ENCODE measurements at places on chromosomes 2 and 18.

DNA sequence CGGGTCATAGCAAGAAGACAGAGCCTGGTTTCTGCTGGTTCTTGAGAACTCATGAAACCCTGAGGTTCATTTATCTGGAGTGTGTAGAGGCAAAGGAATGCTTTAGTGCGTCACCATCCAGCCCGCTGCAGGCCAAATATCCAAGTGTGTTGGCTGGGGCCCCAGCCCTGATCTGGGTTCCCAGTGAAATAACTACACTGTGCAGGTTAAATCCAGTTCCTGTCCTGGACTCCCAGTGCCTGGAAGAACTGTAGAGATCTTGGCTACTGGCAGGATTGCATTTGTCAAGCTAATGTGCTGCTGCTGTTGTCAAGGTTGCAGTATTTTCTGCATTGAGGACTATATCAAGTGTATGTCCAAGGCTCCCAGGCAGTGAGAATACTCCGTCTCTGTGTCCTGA lies 89.9 kb downstream of the MAPK4 start:
- no peak for DNase-seq

DNA sequence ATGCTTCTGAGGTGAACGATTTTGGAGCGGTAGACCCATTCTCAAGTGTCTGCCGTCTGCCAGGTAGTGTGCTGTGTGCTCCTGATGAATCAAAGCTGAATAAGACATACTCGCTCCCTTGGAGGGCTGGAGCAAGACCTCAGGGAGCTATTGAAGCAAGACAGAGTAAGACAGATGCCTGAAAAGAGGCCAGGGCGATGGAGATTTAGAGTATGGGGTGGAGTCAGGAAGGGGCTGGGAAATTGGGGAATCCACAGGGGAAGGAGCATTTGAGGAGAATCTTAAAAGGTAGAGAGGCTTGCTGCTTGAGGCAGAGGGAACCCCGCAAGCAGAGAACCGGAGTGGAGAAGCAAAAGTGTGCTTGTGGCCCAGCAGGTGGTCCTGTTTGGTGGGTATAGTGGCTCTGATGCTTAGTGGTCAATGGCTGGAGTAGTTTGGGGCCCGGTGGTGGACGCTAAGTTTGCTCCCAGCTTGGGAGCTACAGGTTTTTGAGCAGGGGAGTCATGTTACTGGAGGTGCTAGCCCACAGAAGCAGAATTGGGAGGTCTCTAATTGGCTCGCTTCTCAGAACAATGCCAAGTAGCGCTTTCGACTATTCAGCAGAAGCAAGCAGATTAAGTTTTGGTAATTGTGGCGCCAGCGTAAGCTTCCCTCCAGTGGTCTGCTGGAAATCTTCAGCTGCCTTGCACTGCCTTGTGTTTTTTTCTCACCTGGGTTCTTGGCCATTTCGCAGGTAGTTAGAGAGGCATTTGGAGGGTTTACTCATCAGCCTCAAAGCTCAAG lies 2.0 kb downstream of the CNNM4 start:
- no peak for DNase-seq

GRCh38 chr2:1600191-1601066 lies 143.9 kb downstream of the PXDN start:
- DNase-seq = no peak

DNA sequence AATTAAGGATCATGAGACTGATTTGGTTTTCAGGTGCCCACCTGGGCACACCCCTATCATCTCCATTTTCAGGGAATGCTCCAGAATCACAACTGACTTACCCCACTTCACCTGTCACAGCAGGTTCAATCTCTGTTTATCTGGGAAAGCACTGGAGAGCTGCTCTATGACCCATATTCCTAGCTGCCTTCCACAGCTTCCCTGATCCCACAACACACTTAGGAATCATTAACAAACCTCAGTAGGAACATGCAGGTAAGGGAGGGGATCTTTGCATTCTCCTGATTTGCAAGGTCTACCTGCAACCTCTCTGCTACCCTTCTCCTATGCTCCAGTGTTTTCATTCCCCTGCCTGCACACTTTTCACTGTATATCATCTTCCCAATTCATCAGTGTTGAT lies 18.7 kb upstream of the FABP1 start:
- no peak for DNase-seq

DNA sequence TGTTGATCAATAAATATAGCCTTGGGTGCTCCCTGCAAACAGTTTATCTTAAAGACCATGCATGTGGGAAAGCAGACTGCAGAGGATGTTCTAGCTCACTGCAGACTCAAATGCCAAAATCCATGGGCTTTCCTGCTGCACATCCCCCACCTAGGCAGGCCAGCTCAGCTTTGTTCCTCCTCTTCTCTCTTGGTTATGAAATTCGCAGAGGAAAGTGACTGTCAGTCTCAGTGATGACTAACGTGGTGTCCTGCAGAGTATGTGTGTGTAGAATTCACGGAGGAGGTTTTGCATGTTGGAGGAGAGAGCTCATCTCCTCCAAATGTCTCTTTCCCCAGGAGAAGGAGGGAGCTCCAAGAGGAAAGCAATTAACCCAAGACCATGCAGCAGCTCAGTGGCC lies 21.4 kb upstream of the KCNS3 start:
- no peak for DNase-seq

- DNase-seq = no peak
These were observed 37.6 kb upstream of the SLC4A10 start for GRCh38 chr2:161586517-161587167.

- no peak for DNase-seq
These were observed 986.5 kb downstream of the TDRD15 start for GRCh38 chr2:22110244-22110651.

Measured in activated CD4-positive, CD25-positive, alpha-beta regulatory T cell treated with anti-CD3 and anti-CD28 coated beads, Interleukin-2, amount 50 U/mL, for 16 hours (primary cell).